Activated T-cell treated with anti-CD3 and anti-CD28 coated beads, Interleukin-2, amount 50 U/mL, for 72 hours (primary cell): ENCODE measurements at places on chromosomes 2 and 18.

DNA sequence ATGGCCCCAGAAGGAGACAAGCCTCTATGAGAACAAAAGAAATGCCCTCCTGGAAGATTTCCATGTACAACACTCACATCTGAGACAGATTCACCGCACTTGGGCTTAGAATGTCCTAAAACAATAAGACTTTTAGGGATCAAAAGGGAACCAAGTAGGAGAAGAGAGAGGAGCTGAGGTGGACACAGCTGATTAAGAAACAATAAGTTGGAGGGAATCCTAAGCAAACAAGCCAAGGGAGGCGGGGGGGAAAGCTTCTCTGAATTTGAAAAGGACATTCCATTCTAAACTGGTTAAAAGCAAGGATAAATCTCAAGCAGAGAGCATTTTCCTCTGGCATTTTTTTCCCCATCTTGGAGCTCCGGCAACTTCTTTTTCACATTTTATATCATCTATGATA, 9.9 kb downstream of the ACVR1 start:
- DNase-seq = no peak

- no peak for DNase-seq
Observed at GRCh38 chr2:118940486-118941120, 1.4 kb upstream of the MARCO start.

DNA sequence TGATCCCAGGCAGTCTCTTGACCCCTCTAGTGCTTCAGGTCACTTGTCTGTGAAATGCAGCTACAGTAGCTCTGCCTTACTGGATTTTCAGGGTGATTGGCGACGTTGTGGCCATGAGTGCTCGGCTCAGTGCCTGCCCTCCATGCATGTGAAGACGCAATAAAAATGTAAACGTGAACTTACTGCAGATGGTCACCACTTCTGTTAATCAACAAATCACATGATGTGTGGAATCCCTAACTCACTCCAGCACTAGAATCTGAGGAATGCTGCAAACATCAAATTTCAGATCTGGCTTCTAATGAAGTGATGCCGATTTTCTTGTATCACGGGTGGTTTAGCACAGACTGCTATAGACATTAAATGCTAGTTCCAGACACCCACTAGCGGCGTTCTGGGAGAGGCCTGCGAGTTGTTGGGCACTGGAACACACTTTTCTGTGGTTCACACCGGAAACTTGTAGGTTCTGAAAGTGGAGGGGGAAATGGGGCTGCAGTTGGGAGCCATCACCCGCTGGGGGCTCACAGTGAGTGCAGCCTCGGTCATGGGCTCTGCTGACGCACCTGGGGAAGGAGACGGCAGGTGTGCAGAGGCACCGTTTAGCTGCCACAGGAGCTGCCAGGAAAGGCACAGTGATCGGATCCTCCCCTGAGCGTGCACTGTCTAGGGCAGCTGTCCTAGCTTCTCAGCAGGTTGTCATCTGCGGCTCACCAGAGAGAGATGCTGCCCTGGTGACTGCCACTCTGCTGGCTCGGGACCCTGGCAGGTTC, 6.5 kb downstream of the CNDP1 start:
- DNase-seq = no peak

DNA sequence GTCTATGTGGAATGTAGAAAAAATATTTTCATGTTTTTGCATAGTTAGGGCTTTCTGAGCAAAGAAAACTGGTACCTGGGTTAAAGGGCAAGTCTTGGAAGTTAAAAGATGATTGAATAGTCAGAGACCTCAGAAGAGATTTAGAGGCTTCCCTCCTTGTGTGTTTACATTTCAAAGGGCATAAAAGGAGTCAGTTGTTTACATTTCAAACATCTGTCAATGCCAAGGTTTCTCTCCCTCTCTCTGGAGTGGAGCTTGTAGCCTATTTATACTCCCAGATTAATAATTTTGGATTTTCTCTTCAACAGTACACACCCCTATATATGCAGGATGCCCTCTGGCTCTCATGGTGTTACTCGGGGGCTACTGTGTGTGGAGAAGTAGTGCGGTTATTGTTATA, 8.6 kb downstream of the M1AP start:
- no peak for DNase-seq
